AG08396 (cell line): ENCODE measurements at places on chromosomes 5 and 9.

- DNase-seq = no peak
Measured at GRCh38 chr9:34579104-34579807, 10.3 kb downstream of the CNTFR start.

GRCh38 chr5:13976867-13977830 lies 32.7 kb upstream of the DNAH5 start:
- DNase-seq = peak; percentile 61

- DNase-seq = peak; percentile 64
Measured at GRCh38 chr5:177403102-177403791, 2.8 kb upstream of the PFN3 start.

GRCh38 chr9:94645901-94646300 lies 6.6 kb upstream of the FBP1 start:
- DNase-seq = no peak

- DNase-seq = no peak
Measured at GRCh38 chr9:126430124-126430523, 103.5 kb downstream of the MVB12B start.

DNA sequence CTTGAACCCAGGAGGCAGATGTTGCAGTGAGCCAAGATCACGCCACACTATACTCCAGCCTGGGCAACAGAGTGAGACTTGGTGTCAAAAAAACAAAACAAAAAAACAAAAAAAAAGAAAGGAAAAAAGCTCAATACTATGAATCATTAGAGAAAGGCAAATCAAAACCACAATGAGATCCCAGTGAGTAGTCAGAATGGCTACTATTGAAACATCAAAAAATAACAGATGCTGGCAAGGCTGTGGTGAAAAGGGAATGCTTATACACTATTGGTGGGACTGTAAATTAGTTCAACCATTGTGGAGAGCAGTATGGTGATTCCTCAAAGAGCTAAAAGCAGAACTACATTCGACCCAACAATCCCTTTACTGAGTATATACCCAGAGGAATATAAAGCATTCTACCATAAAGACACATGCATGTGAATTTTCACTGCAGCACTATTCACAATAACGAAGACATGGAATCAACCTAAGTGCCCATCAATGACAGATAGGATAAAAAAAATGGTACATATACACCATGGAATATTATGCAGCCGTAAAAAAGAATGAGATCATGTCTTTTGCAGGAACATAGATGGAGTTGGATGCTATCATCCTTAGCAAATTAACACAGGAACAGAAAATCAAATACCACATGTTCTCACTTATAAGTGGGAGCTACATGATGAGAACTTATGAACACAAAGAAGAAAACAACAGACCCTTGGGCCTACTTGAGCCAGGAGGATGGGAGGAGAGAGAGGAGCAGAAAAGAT lies 81.9 kb upstream of the ARRDC3 start:
- DNase-seq = no peak

DNA sequence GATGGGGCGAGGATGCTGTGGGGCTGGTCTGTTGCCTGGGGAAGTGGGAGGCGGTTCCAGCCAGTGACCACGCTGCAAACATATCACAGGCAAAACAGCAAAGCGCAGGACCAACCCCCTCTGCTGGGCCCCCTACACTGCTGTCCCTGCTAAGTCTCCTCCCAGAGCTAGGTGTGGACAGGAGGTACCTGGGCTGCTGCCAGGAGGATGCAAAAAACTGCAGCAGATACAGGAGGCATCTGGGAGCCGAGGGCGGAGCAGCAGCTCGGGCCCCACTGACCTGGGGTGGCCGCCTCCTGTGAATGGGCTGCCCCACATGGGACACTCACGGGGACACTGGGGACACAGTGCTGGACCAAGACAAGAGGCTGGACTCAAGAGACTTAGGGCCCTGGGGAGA lies 48.0 kb upstream of the PHYKPL start:
- no peak for DNase-seq

DNA sequence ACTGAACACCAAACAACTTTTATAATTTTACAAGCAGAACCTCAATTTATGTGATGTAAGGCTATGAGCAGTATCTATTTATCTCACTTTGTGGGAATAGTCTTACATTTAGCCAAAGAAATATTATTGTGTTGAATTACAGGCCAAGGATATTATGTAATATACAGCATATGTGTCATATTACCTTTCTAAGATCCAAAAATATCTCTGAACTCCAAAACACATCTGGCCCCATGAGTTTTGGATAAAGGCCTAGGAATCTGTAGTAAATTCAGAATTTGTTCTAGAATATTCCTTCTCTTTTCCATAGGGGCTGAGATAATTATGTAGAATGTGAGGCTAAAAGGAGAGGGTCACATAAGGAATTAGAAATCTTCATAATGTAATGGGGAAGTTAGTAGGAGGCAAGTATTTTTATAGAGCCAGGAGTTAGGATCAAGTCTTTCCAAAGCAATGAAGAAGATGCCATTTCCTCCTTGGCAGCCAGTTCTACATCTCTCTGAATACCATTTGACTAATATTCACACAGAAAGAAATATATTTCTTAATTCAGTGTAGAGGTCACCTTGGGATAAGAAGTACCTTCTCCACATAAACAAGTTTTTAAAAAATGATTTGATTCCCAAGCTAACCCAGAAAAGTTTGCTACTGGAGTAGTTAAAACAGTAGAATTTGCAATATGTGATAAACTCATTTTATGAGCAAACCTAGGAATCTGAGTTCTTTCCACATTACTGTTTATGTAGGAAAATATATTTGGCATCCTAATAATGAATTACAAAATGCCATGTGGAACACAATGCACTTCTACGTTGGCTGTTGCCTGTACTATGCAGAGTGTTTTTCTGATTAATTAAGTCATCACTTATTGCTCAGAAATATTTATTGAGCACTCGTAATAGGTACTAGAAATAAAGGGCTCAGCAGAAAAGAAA lies 20.3 kb upstream of the GRAMD2B start:
- no peak for DNase-seq

DNA sequence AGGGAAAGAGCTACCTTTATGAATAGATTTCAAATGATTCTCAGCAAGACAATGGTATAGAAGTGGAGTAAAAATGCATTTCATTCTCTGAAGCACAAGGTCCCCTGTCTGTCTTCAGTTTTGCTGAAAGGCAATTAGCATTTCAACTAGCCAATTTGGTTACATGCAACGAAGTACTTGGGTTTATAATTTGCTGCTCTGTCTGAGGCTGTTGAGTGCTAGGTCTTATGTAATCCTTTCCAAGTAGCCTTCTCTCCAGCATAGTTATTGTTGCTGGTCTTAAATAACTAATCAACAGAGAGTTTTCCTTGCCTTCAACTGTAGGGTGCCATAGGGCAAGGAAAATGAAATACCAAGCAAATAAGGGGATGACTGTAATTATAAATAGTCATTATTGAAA lies 4.5 kb downstream of the ADGRV1 start:
- no peak for DNase-seq

- no peak for DNase-seq
Measured at GRCh38 chr5:126857472-126858410, 80.8 kb downstream of the LMNB1 start.

DNA sequence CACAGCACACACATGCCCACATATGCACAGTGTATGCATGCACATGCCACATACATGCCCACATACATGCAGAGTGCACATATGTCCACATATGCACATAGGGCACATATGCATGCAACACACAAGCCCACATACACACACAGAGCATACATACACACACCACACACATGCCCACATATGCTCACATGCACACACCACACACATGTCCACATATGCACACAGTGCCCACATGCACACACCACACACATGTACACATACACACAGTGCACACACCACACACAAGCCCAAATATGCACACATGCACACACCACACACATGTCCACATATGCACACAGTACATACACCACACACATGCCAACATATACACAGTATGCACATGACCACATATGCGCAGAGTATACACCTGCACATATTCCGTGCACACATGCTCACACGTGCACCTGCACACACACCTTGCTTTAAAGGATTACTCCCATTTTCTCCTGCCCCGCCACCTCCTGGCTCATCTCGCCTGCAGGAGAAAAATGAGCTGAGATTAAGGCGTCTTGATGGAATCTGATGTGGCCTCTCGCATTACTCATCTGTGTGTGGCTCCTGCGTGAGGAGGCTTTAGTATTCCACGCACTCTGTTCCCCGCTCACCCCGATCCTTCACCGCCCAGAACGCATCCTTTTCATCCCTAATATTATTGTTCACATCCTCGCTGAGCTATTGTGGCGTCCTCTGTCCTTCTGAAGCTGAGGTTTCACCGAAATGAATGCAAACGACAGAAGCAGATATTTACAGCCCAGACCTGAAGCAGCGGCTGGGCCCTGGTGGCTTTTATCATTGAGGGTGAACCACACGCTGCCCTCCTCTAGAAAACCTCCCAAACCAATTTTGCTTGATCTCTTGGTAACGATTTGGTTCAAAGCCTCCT lies 182.7 kb downstream of the OLFM1 start:
- DNase-seq = no peak

- no peak for DNase-seq
Measured at GRCh38 chr9:114367366-114367765, 20.4 kb downstream of the AKNA start.

DNA sequence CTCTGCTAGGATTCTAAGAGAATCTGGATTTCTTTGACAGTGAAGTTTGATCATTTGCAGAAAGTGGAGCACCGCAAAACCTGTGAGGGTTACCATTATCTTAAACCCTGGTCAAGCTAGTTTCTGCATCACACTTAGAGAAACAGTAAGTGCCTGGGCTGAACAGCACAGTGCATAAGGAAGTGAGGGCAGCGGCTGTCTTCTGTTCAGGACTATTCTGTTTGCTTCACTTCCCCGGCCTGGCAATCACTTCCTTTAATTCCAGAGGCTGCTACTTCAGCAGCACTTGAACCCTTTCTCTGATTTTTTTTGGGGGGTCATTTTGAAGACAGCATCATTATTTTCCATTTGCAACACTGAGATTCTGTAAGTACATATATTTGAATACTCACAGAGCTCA lies 32.0 kb downstream of the SEMA6A start:
- no peak for DNase-seq

GRCh38 chr5:159377653-159378052 lies 47.4 kb upstream of the IL12B start:
- no peak for DNase-seq

DNA sequence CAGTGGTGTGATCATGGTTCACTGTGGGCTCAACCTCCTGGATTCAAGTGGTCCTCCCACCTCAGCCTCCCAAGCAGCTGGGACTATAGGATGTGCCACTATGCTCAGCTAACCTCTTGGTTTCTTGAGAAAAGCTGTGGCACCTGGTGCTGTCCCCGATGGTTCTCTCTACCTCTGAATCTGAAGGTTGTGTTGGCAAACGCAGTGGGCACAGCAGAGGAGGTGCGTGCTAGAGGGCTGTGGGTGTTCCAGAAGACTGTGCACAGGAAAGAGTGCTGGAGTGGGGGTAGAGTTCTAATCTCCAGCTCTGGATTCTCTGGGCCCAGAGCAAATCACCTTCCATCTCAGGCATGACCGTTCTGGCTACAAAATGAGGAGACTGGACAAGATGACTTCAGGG lies 12.5 kb downstream of the RGS3 start:
- no peak for DNase-seq

GRCh38 chr5:107712359-107712870 lies 41.7 kb upstream of the EFNA5 start:
- DNase-seq = no peak

GRCh38 chr9:84823421-84824271 lies 154.1 kb downstream of the NTRK2 start:
- no peak for DNase-seq

GRCh38 chr9:15308511-15308910 lies 1.5 kb upstream of the TTC39B start:
- no peak for DNase-seq

- no peak for DNase-seq
Measured at GRCh38 chr9:99411479-99412115, 189.5 kb downstream of the SEC61B start.

DNA sequence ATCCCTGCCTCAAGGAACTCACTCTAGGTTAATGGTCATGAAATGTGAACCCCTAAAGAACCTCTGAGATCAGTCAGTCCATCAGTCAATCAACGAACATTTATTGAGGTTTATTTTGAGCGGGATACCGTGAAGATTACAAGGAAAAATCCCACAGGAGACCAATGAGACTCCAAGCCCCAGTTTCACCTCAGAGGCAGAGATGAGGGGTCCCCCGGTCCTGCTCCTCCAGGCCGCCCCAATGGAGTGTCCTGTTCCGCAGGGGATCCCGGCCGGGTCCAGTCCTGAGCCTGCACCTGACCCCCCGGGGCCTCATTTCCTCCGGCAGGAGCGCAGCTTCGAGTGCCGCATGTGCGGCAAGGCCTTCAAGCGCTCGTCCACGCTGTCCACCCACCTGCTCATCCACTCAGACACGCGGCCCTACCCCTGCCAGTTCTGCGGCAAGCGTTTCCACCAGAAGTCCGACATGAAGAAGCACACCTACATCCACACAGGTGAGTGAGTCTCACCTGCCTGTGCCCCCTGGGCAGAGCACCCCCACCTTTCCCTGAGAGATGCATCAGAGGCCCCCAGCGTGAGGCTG lies 11.0 kb downstream of the GFI1B start:
- no peak for DNase-seq

GRCh38 chr5:35651002-35651756 lies 33.5 kb downstream of the SPEF2 start:
- DNase-seq = peak; percentile 54

DNA sequence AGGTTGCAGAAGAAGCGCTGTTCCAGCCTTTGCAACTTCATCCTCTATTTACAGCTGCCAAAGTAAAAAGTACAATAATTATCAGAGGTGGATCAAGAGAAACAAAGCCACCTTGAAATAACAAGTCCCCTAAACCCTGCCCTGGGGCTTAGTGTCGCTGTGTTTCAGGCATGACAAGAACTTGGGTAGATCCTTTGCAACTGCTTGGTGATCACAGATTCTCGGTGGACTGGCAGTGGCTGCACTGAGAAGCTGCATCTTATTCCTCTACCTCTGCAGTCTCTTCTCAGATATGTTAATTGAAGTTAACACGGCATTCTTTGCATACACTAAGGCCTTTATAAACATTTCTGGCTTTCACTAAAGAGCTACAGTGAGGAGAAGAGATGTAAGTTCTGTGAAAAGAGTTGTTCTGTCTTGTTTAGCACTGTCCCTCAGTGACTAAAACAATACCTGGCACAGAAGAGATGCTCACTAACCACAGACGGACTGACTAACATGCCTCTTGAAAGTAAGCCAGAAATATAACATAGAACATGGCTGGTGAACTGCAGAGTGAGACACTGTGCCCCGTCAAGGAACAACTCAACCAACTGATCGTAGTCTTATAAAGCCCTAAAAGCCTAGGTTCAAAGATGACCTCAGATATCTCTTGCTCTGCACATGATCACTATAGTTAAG lies 144.2 kb downstream of the MLLT3 start:
- no peak for DNase-seq

DNA sequence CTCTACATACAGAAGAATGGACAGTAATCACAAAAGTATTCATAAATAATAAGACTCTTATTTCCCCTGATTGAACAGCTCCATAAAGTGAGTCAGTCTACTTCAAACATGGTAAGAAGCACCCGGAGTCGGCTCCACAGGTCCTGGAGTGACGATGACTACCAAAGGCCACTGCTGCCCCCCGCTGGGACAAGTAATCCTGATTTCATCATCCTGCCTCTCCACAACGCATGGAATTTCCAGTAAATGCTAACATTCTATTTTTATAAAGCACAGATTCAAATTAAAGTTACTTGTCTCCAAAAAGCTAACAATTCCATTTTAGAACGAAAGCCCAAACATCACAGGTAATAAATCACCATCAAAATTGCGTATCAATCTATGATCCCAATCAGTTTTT lies 16.2 kb downstream of the ATPSCKMT start:
- DNase-seq = peak; percentile 78
